ENCODE measurements at places on chromosomes 4 and X. TPM values are rescaled to one million over a fixed set of nuclear protein-coding genes. Genes with fewer than 3 reads are reported as not detected.

DNA sequence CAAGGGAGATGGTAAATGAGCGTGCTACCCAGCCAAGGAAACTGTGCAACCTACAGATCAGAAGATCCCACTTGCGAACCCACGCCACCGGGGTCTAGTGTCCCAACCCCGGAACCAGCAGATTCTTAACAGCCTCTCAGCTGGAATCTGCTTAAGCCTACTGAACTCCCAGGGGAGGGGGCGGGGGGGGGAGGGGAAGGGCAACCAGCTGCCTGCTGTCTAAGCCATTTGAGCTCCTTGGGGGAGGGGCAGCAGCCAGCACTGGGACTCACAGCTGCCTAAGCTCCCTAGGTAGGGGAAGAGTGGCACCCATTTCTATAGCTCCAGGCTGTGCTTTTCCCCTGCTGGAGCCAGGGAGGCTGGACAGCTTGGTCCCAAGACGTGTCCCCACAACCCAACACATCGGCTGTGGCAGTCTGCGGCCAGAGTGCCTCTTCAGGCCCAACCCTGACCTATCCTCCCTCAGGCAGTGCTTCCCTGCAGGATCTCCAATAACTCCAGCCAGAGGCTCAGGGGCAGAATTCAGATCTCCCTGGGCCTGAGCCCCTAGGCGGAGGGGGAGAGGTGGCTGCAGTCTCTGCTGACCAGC, 289.2 kb downstream of the LDB2 start:
- DNase-seq, result no peak

DNA sequence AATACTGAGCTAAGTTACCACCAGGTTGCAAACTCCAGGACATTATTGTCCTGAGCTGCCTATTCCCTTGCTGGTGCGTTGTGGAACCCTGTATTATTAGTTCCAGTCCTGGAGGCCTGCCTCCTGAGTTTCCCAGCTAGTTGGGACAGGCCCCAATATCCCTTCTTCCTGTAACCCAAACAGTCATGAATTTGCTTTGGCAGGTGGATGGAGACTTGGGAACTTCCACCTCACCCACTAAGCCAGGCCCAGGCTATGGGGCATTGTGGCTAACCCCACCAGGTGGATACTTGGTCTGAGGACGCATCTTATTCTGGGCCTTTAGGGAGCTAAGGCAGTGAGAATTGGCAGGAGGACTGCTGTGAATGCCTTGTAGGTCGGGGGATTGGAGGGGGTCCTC, 5.0 kb downstream of the RBM3 start:
- no peak for DNase-seq

CXCL11 gene
- 1.3 TPM for total RNA-seq

TECRL gene
- not detected for total RNA-seq
